ENCODE measurements at places on chromosomes 5 and 9.

GRCh38 chr5:107937651-107938355 lies 267.1 kb upstream of the EFNA5 start:
- DNase-seq = no peak

DNA sequence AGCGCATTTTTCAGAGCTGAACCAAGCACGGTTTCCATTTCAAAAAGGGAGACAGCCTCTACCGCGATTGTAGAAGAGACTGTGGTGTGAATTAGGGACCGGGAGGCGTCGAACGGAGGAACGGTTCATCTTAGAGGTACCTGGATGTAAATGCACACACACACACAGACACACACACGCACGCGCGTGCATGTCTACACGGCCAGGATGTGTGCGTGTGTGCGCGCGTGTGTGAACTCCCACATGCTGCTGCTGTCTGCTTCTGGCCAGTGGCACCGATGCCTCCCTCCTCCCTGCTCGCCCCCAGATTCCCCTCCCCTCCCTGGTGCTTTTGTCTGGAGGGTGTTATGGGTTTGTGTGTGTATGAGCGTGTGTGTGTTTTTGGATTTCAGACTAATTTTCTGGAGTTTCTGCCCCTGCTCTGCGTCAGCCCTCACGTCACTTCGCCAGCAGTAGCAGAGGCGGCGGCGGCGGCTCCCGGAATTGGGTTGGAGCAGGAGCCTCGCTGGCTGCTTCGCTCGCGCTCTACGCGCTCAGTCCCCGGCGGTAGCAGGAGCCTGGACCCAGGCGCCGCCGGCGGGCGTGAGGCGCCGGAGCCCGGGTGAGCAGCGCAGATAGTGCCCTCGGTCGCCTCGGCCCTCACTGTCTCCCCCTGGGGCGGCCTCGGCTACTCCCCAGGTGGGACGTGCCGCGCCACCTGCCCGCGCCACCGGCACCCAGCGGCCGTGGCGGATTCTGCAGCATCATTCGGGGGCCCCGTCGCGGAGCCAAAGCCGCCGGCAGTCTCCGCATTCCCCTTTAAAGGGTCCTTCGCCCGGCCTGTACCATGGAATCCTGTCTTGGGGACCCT lies at the start of gene NTRK2:
NTRK2 (plus strand) TSS at position 442 of the 850 bp plus-strand sequence. CDS start 1,020 bp downstream, outside the sequence.
- no peak for DNase-seq

- DNase-seq = no peak
Measured at GRCh38 chr5:146185161-146185560, 2.7 kb upstream of the LARS1 start.

DNA sequence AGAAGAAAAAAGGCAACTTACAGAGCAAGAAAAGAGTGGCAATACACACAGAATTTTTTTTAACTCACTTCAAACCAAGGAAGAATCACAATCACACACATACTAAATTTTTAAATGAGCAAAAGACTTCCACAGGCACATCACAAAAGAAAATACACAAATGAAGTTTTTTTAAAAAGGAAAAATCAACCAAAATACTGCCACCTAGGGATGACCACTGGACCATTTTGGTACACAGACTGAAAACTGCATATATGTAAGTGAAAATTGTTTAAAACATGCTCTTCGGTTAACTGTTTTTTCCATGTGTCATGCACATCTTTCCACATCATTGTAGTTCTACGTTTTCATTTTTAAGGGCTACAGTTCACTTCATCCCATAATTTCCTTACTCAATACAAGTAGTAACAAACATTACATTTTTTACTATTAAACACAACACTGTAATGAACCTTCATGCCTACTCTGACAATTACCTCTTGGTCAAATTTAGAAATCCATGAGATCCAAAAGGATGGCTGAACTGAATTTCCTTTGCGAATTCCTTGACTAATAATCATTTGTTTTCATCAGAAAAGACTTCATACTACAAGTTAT lies 79.0 kb downstream of the FBXW11 start:
- no peak for DNase-seq

DNA sequence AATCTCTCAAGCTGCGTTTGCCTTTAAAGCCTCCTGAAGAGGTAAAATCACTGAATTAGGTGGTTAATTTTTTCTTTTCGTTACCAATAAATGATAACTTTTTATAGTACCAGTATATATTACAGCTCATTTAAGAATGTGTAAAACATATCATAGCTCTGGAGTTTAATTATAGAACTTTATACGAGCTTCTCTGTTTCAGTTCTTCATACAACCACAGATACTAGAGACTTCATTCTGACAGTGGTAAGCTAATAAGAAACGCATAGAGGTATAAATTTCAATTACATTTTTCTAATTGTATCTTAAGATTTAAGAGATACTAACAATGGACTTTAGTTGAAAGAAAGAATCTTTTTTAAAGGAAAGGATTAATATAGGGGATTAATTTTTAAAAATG lies 73.9 kb downstream of the PBX3 start:
- DNase-seq = no peak

GRCh38 chr5:163451489-163451888 lies 8.4 kb downstream of the NUDCD2 start:
- DNase-seq = no peak

- no peak for DNase-seq
Measured at GRCh38 chr9:23621924-23622323, 204.1 kb downstream of the ELAVL2 start.

- DNase-seq = no peak
Measured at GRCh38 chr9:3736161-3736560, 210.4 kb upstream of the RFX3 start.

GRCh38 chr5:160697281-160697680 lies 154.7 kb downstream of the ATP10B start:
- no peak for DNase-seq

GRCh38 chr5:11928909-11929308 lies 24.7 kb upstream of the CTNND2 start:
- no peak for DNase-seq

GRCh38 chr9:111897601-111898137 lies 1.1 kb downstream of the UGCG start:
- no peak for DNase-seq

DNA sequence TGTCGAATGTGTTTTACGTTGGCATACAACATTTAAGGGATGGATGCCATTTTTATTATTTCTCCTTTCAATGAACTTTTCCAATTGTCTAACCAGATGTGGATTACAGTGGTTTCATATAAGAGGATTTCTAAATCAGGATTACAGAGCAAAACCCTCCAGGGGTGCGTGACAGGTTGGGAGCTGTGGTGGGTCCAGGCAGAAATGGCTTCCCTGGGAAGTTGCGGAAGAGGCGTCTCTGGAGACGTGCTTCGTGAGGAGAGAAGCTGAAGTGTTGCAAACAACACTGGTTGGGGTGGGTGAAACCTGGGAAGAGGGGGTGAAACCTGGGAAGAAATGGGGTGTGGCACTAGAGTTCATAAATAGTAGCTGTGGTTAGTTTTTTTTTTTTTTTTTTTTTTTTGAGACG lies 4.5 kb upstream of the RPL26L1 start:
- no peak for DNase-seq

- DNase-seq = no peak
Measured at GRCh38 chr9:137423514-137424291, 510 bp downstream of the NOXA1 start.

DNA sequence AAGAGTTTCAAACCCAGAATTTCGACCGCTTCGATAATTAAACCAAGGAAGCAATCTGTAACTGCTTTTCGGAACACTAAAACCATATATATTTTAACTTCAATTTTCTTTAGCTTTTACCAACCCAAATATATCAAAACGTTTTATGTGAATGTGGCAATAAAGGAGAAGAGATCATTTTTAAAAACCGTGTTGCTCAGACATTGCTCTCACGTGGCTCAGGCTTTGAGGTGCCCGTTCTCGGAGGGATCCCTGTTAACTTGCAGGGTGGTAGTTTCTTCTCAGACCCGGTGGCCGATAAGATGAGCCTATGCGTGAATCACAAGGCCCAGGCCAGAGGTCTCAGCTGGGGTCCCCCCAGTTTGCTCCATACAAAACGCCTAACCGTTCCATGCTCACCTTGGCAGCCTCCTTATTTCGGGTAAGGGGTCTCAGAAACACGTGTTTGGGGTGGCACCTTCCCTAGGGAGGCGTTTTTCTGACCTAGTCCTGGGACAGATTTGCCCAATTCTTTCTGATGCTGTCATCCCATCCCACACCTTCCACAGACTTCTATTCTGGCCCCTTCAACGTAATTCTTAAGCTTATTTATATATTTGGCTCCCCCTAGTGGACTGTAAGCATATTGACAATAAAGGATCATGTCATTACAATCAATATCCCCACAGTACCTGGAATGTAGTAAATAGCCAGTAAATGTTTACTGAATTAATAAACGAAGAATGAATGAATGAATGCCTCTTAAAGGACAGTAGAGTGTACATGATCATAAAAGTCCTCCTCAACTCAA lies 48.1 kb downstream of the THBS4 start:
- DNase-seq = no peak

DNA sequence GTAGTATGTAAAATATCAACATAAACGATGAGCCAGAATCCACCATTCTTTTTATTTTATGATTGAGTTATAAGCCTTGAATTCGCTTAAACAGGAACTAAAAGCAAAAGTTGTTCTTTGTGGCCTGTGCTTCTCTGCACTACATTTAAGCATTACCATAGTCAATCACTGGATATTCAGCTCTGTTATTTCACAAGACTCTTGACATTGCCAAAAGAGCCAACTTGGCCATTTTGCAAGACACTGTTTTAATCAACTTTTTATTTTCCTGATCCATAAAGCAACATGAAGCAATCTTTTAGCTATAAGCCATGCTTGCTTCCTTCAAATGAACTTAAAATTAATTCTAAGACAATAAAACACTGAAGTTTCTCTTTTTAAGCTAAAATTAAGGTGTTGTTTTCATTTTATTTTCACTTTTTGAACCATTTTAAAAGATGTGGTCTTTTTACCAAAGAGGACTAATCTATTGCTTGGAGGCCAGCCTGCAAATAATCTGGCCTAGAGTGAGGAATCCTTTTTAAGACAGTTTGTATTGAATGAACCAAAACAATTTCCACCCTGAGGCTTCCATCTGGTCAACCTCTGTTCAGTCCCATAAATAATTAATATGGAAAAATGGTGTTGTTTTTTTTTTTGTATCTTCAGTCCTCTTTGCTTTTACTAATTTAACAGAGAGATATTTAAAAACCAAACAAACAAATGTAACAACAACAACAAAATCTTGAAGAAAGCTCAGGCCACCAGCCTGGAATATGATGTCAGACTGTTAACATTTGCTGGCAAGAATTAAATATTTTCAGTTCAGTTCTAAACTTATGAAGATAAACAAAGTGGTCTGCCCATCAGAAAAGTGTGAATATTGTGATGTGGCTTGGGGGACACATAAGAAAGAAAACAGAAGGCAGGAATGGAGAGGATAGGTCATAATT lies 274.4 kb downstream of the MARCHF11 start:
- no peak for DNase-seq

GRCh38 chr5:82813861-82814260 lies 263.3 kb downstream of the TMEM167A start:
- no peak for DNase-seq

DNA sequence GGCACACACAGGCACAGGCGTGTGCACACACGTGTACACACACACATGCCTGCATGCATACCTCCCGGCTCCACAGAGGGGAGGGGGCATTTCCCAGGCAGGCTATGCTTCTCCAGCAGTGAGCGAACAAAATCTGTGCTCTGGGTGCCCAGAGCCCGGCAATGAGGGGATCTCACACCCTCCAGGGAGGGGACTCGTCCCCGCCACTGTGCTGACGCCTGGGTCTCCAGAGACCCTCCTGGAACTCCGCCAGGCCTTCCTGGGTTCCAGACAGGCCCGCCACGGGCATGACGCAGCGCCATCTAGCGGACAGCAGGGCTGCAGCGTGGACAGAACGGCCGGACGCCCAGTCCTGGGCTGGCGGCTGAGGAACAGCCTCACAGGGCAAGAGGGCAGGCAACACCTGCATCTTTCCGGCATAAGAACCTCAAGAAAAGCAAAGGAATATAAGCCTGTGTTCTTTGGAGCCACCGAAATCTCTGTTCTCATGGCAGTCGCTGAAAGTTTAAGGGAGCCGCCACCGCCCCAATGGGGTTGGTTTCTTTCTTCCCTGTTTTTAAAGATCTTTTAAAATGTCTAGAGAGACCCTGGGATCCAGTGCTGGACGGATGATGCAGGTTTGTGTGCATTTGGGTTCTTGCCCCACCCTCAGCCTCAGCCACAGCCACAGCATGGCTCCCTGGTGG lies 135.6 kb upstream of the PPP1R26 start:
- DNase-seq = peak; percentile 17

DNA sequence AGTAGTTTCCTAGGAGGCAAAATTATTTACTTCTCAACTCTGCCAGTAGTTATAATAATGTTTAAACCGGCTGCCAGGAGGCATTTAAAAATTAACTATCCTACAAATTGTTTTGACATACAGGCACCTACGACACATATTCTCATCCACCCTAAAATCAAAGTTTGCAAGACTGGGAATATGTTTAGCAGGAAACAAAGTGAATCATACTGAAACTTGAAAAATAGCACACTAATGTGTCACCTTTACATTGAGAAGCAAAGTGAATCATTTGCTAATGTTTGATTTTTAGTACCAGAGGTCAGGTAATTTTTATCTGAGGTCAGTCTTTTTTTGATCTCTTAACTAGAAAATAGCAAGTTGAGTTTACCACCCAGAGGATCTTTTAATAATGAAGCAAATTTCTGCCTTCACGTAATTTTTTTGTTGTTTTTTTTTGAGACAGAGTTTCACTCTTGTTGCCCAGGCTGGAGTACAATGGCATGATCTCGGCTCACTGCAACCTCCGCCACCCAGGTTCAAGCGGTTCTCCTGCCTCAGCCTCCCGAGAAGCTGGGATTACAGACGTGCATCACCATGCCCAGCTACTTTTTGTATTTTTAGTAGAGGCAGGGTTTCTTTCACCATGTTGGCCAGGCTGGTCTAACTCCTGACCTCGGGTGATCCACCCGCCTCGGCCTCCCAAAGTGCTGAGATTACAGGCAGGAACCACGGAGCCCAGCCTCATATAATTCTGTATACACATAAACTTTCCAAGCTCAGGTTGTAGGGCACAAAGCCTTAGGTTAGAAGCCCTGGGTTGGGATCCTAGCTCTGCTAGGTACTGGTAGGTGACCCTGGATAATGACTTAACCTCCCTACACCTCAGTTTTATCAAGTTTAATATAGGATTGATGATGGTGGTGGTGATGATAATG lies 124.3 kb downstream of the UGCG start:
- no peak for DNase-seq
